ENCODE measurements at places on chromosomes 7 and 10.

DNA sequence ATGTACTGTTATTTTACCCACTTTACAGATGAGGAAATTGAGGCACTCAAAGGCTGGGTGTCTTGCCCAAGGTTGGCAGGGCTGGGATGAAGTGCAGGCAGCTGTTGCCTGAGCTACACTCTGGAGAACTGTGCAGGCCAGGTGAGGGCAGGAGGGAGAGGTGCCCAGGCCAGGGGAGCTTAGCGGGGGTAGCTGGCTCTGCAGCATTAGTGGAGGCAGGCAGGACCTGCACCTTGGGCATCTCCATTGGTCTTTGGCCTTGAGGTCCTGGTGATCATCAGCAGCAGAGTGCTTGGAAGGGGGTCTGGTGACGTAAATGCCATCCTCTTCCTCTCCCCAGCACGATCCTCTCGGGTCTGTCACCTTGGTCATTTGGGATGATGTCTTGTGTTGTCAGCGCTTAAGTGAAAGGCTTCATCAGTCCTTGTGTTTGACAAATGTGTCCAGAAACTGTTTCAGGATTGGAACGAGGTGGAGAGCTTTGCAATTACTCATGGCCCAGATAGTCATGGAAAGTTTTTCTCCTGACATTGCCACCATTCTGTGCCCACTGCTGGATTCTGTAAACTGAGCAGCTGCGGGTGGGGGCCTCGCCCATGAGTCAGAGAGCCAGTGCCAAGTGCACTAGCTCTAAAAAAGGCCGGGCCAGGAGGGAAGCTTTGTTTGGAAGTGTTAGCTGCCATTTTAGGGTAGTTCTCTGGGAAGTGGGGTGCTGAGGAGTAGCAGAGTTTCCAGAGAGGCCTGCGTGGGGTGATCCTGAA lies 47.6 kb downstream of the TSPAN15 start:
- no peak for DNase-seq

- no peak for DNase-seq
Measured at GRCh38 chr7:28704706-28705105, 253.4 kb downstream of the TRIL start.

DNA sequence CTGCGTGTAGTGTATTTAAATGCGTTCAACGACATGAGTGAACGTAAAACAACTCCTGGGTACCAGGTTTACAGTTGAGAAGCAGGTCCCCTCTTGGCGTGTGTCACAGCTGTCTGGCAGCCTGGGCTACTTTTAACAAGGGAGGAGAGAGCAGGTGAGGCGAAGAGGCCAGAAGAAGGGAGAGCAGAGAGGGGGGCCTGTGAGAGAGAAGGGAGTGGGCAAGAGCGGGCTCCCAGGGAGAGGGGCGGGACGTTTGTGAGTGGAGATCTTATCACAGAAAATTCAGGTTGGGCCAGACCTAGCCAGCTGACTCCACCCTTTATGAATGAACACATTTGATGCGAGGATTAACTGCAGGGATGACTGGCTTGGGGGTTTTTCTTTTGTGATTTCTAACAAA lies 154.0 kb downstream of the CAMK1D start:
- no peak for DNase-seq

DNA sequence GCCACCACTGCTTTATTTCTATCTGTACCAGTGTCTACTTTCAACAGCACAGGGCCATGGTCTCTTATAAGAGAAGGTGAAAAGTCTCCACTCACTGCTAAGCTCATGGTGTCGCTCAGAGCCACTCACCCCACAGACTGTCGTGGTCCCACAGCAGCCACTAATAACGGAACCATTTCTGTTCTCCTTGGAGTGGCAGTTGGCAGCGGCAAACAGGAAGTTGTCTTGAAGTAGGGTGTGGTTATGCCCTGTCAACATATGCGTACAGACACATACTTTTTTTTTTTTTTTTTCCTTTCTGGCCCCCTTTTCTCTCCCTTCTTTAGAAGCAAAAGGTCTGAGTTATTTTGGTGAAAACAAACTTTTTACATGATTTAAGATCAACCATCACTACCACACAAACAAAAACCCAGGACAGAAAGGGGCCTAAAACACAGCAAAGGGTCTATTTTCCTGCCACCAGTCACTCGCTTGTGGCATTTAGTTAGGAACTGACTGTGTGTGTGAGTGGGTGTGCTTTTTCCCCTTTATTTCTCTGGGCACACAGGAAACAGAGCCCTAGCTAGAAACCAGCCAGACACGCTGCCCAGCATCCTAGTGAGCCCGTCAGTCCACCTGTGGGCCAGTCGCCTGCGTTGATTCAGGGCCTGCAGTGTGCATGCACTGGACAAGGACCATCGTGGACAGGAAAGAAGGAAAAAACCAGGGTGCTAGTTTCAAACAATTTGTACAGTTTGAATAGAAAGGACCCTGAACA lies 96.7 kb upstream of the EFCAB10 start:
- peak; percentile 61 for DNase-seq

DNA sequence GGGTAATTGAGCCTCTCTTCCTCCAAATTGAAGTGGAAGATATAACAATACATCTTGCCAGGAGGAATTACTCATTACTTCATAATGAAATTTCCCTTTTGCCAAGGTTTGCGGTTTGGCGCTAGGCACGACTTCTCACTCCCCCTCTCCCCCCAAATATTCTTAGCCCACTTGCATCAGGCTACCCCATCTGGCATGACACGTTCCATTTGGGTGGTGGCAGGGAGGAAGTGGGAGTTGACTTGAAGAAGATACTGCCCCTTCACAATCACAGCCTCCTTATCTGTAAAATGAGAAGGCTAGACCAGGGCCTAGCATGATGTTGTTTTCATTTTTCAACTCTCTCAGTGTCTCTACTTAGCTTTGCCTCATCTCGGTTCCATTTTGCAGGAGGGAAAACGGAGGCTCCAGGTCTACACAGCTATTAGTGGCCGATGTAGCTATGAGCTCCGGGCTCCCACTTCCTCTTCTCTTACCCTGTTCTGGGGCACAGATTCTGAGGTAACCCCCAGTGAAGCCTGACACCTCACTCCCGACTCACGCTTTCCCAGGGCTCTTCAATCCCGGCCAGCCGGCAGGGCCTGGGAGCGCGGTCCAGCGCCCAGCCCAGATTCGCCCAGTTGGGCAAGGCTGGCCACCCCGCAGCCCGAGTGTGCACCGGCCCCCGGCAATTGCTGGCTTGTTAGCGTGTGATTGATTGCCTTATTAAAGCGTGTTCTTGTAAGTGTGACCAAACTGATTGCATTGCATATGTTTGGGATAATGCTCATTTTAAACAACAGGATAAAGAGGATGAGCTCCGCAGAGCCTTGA lies 6.5 kb downstream of the EVX1 start:
- no peak for DNase-seq

DNA sequence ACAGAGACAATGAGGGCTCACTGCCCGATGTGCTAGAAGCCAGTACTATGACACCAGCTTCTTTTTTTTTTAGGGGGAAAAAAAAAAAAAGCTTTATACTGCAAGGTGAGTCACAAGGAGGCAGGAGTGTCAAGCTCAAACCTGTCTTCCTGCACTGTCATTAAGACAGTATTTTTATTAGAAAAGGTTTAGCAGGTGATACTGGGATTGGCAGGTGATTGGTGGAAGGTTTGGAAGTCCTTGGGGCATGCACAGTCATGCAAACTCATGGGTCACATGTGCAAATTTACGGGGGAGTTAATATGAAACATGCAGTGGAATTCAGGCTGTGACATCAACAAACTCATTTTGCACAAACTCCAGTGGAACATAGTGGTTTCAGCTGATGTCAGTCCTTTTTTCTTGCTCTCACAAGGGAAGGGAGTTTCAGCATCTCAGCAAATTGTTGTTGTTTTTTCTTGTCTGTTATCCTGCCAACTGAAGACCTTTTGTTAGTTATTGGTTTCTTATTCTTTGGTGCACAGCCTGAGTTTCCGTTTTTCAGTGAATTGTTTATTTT lies 530.6 kb downstream of the ANKRD7 start:
- DNase-seq, result no peak

- DNase-seq, result no peak
Measured at GRCh38 chr10:102157224-102157623, 5.0 kb downstream of the NOLC1 start.

DNA sequence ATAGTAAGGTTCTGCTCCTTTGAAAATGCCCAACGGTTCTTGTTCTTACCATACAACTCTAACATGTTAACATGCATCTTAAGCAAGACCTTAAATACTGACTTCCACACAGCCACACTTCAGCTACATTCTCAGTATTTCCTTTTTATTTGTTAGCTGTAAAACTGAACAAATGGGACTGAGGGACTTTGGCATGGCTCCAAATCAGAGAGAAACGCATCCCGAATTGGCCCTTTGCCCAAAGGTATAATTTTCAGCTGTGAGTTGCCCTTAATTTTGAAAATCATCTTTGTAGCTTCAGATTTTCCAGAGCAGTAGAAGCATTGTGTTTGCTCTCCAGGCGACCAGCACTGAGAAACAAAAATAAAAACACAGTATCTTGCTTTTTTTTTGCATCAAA lies 56.4 kb downstream of the NEUROD6 start:
- no peak for DNase-seq

DNA sequence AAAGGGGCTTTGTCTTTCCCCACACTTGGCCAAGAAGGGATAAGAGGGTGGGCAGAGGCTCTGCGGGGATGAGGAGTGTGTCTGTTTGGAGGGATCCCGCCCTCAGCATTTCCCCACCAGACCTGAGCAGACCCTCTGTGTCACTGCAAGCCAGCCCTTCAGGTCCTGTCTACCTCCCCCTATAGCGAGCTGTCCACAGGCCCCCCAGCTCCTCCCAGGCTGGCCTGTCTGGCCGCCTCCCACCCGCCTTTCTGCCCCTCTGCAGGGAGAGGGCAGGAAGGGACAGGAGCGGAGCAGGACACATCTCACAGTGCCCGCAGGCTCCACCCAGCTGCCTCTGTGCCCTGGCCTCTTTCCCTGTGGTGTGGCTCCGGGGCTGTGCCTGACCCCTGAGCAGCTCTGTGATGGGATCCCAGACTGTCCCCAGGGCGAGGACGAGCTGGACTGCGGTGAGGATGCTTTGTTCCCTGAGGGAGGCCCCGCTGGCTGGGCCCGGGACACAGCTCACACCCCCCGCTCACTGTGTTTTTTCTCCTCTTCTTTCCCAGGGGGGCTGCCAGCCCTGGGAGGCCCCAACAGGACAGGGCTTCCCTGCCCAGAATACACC lies 17.5 kb upstream of the ZNF467 start:
- no peak for DNase-seq

DNA sequence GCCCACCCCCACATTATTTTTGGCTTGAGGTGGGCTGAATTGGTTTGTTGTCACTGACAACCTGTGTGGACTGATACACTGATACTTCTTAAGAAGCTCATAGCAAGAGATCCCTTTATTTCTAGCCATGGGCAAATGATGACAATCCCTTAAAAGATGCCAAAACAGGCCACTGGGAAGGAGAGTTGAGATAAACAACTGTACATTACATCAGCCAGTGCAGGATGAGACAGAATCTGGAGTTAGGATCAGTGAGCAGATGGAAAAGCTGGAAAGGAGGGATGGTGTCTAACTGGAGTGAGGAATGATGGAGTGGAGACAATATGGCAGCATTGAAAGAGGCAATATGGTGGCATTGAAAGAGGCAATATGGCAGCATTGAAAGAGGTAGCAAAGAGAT lies 195.9 kb upstream of the LYZL2 start:
- no peak for DNase-seq

GRCh38 chr7:128236924-128237586 lies 4.0 kb upstream of the LEP start:
- DNase-seq, result peak; percentile 9

GRCh38 chr7:115047958-115048720 lies 126.2 kb downstream of the MDFIC start:
- no peak for DNase-seq

DNA sequence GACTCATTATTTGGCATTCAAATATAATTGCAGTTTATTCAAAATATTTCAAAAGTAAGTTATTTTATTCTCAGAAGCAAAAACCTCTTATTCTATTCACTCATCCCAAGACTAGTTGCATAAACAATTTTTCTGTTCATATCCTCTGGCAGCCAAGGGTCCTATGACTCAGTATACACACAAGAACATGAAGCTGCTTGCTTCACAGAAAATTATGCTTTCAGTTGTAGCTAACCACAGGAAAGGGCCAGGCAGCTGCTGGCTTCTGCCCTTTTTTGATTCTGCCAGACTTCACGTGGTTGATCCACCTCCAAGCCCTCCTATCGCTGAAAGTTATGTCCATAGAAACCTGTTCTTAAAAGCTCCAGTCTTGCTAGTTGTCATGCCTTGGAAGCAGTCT lies 108.8 kb downstream of the ABCA13 start:
- no peak for DNase-seq

- DNase-seq, result no peak
Measured at GRCh38 chr7:112905950-112906349, 115.8 kb upstream of the TMEM168 start.

DNA sequence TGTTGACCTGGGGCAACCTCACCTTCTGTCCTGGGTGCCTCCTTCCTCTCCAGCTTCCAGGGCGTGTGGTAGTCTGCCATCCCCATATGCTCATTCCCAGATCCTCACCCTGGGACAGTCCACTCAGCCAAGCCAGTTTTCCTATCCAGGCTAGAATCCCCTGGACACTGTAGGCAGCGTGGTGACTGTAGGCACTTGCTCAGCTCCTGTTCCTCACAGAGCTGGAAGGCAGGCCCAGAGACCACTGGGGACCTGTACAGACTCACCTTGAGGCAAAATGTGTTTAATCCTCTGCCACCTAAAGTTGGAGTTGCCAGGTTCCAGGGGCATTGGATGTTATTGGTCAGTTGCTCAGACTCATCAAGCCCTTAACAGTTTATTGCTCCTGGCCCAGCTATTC lies 2.4 kb upstream of the GRID1 start:
- DNase-seq, result no peak

DNA sequence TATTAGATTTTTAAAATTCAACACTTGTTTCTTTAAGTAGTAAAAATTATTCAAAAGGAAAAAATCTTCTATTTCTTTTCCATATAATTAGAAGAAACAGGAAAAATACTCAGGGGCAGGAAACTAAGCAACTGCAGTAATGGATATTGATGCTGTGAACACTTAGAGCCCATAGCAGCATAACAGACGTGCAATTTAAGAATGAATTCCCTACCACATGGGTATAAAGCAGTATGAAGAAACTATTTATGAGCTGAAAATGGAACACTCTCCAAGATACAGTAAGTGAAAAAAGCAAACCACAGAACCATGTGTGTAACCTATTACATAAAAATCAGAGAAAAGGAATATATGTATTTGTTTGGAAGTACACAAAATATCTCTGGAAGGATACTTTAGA lies 30.8 kb downstream of the ARHGAP19 start:
- DNase-seq, result no peak

- peak; percentile 37 for DNase-seq
Measured at GRCh38 chr10:3043512-3044368, 23.6 kb upstream of the PFKP start.

DNA sequence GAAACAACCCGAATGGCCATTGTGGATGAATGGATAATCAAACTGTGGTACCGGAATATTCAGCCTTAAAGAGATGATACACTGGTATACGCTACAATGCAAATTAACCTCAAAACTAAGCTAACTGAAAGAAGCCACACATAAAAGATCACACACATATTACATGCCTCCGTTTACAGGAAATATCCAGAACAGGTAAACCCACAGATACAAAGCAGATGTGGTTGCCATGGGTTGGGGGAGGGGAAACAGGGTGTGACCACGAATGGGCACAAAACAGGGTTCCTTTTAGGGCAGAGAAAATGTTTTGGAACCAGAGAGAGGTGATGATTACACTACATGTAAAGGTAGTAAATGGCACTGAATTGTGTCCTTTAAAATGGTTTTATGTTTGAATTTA lies 16.6 kb downstream of the ESYT2 start:
- peak; percentile 71 for DNase-seq
